ENCODE measurements at places on chromosomes 7 and 10.

DNA sequence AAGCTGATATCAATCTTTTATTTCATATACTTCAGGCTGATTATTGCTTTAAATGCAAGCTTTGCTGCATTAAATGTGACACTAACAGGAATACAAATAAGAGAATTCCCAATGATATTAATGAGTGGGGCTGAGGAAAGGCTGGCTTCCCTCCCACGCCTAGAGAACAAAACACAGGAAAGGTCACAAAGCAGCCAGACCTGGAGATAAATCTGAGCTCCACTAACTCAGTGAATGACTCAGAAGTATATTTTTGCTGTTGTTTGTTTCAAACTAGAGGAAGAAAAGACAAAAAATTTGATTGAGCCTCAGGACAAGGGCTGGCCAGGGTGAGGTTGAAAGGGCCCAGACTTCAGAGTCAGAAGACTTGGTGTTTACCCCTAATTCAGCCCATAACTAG lies 88.1 kb downstream of the XPNPEP1 start:
- no peak for DNase-seq

GRCh38 chr10:91137822-91138221 lies 82.6 kb upstream of the PCGF5 start:
- no peak for DNase-seq

DNA sequence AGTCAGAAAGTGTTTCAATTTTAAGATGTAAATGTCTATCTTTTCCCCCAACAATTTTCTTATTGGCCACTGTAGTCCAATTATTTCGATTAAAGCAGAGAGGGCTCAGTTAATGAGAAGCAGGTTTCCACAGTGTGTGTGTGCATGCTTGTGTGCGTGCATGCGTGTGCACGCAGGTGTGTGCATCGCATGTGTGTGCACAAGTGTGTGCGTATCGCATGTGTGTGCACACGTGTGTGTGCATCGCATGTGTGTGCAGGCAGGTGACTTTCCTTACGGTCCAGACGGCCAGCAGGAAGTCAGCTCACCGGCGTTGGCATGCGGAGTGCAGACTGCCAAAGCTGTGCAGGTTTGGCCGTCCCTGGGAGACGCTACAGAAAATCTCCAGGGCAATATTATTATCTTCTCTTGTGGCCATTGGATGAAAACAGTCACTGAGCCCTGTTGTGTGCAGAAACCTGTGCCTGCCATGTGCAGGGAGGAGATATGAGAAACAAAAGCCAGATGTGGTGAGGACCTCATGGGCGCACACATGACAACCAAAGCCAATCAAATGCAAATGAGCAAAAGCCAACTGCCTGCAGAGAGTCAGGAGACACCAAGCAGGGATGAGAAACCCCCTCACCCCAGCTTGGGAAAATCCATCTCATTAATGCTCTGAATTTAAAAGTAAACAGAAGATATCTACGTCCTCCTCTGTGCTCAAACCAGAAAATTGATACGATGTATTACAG lies 70.4 kb downstream of the C10orf90 start:
- DNase-seq = no peak

DNA sequence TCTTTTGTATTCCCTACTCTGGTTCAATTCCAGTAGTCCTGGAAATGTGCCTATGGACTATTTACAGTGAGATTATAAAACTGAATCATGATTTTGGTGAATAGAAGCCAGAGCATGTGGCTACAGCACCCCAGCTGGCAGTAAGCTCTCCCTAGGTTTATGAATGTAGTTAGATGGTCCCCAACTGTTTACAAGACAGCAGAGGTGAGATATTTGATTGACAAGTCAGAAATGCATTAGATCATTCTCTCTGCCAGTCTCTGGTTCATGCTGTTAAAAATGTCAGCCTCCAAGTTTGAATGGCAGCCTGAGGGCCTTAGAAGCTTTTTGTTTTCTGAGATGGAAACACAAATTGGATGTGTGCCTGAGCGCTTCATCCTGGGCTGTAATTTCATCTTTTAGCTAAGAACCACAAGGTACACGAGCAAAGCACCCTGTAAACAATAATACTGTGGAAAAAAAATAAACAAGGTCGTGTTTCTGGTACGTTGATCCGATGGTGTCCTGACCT lies 85.0 kb downstream of the BTRC start:
- no peak for DNase-seq

DNA sequence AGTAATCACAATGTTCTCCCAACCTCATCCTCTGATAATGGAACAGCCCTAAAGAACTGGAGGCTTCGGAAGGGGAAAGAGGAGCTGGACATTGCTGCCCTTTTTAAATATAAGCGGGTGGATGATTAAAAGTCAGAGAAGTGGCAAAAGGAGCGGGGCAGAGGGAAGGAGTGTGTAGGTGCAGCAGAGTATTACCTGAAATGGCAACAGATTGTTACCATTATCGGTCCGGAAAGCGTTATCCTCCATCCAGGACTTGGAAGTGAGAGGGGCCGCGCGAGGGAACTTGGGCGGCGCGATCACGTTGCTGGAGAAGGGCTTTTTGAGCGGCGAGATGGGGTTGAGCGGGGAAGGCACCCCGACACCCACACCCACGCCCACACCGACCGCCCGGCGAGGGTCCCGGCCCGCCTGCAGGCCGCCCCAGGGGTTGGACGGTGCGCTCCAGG lies 51.7 kb downstream of the CPEB3 start:
- no peak for DNase-seq

DNA sequence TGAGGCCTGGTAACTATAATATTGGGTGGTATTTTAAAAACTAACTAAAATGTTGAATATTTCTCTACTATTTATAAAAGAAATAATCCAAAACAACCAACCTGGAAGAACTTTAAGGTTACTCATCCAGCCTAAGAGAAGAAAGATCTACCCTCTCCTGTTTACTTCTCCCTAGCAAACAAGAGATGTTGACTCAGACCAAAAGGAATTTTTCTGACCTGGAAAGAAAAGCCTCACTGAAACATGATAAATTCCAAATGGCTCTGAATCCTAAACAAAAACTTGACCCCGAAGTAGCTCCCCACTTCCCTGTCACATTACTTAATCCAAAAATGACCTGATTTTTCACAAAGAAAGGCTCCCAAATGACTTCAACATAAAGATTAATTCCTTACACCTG lies 101.2 kb downstream of the PARD3 start:
- no peak for DNase-seq

GRCh38 chr7:28784171-28784902 lies 173.8 kb downstream of the TRIL start:
- no peak for DNase-seq

- no peak for DNase-seq
Measured at GRCh38 chr7:4070214-4070613, 611.9 kb upstream of the FOXK1 start.

GRCh38 chr10:14369906-14370305 lies 39.2 kb upstream of the FRMD4A start:
- DNase-seq = no peak

GRCh38 chr7:68800316-68800715 lies 798.0 kb upstream of the AUTS2 start:
- no peak for DNase-seq

DNA sequence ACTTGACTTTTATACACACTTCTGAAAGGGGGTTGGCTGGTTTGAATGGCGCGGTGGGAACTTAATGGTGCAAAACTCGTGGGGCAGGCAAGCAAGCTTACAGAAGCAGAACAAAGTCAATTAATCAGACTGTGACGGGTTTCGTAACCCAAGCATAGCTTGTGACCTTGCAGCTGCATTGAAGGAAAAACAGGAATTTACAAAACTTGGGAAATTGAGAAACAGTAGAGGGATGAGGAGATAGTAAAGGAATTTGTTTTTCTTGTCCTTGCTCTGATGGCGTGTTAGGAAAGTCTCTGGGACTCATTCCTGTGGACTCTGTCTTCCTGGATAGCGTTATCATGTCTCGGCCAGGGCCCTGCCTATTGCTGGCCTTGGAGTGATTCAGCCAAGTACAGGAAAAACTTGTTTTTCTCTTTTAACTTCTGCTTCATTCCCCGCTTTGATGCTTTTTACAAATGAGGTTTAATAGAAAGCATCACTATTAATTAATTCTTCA lies 220.0 kb upstream of the KCND2 start:
- DNase-seq = no peak

DNA sequence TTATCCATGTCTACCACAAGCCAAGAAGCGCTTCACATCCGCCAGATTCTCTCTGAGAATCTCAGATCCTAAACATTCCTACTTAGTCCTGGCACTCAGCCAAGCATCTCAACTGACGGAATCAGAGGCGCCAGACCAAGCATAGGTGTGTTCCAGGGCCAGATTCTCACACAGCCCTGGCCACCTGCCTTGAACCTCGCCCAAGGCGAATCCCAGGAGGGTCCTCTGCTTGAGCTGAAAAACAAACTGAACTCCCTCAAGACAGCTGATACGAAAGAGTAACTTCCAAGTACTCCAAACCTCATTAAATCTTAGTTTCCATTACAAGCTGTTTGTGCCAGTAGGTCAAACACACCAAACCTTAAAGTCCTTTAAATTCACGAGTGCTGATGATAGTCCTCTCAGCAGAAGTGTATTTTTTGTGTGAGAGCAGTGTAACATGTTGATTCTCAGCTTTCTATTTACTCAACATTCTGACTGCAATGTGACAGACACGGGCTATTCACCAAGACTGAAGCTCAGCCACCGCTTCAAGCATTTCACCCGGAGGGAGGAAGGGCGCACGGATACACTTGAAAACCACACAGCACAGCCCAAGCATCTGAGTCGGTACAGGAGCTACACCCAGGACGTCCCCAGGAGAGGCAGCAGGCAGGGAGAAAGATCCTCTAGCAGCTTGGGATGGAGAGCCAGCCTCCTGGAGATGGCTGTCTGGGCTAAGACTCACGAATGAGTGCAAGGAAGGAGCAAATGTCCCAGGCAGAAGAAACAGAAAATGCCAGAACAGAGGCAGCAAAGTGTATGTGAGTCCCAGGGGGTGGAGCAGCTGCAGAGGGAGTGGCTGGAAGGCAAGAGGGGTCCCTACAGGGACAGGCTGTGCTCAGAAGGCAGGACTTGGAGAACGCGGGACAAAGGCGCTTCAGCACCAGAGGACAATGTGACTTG lies 6.0 kb downstream of the PARD3 start:
- peak; percentile 19 for DNase-seq

DNA sequence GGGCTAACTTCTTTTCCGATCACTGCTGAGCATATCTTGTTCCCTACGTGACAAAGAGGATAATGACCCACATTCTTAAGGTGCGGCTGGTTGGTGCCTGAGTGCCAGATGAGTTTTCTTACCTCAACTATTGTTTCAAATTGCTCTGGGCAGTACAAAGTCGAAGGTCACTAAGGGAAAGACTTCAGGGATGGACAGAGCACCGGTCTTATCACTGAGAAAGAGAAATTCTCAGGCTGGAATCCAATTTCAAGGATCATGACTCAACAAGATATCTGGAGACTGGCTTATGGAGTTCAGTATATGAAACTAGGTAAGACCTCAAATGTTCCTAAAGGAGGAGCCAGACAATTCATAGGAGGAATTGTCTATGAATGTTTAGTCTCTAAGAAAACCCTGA lies 780.3 kb downstream of the SUGCT start:
- no peak for DNase-seq

DNA sequence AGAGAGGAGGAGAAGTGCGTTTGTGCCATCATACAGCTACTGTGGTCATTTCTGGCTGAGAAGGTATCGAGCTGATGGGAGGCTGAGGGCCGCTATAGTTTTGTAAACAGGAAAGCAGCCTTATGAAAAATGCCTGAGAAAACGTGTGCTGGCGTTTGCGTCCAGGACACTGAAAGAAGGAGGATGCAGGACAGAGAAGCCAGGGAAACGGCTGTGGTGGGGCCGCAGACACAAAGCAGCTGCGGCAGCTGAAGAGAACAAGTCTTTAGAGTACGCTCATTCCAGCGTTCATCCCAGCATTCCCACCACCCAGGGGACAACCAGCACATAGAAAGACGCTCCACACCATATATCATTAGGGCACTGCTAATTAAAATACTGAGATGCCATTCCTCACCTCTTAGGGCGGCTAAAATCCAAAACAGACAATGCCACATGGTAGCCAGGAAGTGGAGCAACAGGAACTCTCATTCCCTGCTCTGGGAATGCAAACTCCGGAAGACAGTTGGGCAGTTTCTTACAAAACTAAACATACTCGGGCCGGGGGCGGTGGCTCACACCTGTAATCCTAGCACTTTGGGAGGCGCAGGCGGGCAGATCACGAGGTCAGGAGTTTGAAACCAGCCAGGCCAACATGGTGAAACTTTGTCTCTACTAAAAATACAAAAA lies 18.4 kb downstream of the GNA12 start:
- DNase-seq = no peak

DNA sequence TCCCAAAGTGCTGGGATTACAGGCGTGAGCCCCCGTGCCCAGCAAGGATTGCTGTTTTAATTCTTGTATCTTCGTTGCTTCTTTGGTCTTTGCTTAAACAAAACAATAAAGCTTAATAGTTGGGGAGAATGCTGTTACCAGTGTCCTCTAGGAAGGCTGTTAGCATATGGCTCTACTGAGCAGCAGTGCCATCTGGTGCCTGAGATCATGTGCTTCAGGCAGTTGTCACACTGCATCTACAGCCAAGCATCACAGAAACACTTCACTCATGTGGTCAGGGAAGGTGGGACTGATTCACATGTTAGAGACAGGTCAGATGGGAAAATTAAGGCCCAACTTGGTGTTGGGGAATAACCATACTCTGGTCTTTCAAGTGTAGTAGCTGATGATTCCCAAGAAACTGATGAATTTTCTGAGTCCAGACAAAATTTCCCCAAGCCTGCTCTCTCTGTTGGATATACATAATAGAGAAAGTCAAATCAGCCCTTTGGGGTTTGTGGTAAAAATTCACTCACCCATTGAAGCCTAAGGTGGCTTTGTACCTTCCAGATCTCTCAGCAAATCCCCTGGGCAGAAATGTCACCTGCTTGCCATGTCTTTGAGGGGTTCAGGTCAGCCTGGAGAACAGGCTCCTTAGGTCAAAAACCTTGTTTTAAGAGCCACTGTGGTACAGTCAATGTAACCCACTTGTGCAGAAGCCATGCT lies 28.4 kb downstream of the UBE2D4 start:
- DNase-seq = peak; percentile 75

- no peak for DNase-seq
Measured at GRCh38 chr7:106152313-106152665, 40.2 kb upstream of the SYPL1 start.

DNA sequence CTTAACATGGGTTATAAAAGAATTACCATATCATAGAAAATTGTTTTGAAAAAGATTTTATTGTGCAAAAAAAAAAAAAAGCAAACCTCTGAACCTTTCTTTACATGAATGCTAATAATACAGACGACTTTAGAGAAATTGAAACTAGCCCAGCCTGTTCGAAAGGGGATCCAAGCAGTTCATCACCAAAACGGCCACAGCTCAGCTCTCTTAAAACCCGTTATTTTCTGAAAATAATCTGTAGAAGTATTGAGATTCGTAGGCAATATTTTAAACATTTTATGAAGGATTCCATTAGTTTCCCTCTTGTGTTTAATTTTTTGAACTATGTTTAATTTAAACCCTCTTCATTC lies 9.9 kb upstream of the GSAP start:
- DNase-seq = no peak

DNA sequence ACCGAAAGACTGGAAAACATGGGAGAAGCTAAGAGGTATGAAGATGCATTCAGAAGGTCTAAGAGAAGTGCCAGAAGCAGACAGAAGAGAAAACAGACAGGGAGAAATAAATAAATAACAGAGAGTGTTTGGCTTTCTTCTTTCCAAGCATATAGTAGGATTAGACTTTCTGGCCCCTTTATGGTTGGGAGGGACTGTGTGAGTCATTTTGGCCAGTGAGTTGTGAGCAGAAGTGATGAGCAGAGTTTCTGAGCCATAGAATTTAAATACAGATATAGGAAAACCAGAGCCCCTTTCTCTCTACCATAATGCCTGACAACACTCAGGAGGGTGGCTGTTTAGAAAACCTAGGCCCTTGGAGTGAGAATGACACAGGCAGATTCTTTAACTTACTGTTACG lies 171.0 kb downstream of the PPP1R17 start:
- DNase-seq = no peak

GRCh38 chr7:120718361-120718760 lies 139.6 kb downstream of the TSPAN12 start:
- DNase-seq = no peak

All from SK-MEL-5 (cell line).